ENCODE measurements at places on chromosomes 5 and 9. TPM values are rescaled to one million over a fixed set of nuclear protein-coding genes. Genes with fewer than 3 reads are reported as not detected.

F2RL2 gene
- total RNA-seq, result 5.1 TPM

PFN3 gene
- total RNA-seq, result not detected

TXNDC15 gene
- 51.3 TPM for total RNA-seq

HRH2 gene
- 0.71 TPM for total RNA-seq

ADGRD2 gene
- not detected for total RNA-seq

WDR36 gene
- total RNA-seq, result 15.2 TPM

ARSI gene
- 42.9 TPM for total RNA-seq

PPP3R2 gene
- not detected for total RNA-seq

QRFP gene
- not detected for total RNA-seq

MRPL41 gene
- total RNA-seq, result 90.8 TPM

IL33 gene
- 1.2 TPM for total RNA-seq

LTC4S gene
- not detected for total RNA-seq

MARCHF11 gene
- total RNA-seq, result not detected

CATSPER3 gene
- 0.59 TPM for total RNA-seq

BAAT gene
- 0.58 TPM for total RNA-seq

SLC38A9 gene
- total RNA-seq, result 22.2 TPM

GCNT4 gene
- 0.47 TPM for total RNA-seq

NUTM2F gene
- total RNA-seq, result not detected

ANXA1 gene
- total RNA-seq, result 1,299 TPM

ABO gene
- total RNA-seq, result not detected

PCDHGB3 gene
- total RNA-seq, result 0.35 TPM

HOMER1 gene
- 5.7 TPM for total RNA-seq

PPIC gene
- 17.0 TPM for total RNA-seq

SERF1A gene
- 2.3 TPM for total RNA-seq

GZMA gene
- total RNA-seq, result not detected

CAPSL gene
- not detected for total RNA-seq

NPDC1 gene
- total RNA-seq, result 78.6 TPM

PHYHD1 gene
- total RNA-seq, result not detected

TAS2R1 gene
- total RNA-seq, result not detected

C5orf58 gene
- not detected for total RNA-seq

FGF10 gene
- not detected for total RNA-seq

FAM151B gene
- 1.8 TPM for total RNA-seq

FOXI1 gene
- not detected for total RNA-seq

LHX2 gene
- 4.7 TPM for total RNA-seq

GLRA1 gene
- not detected for total RNA-seq

DPH7 gene
- total RNA-seq, result 28.4 TPM

DMRT2 gene
- total RNA-seq, result not detected

LPAR1 gene
- 10.8 TPM for total RNA-seq

CD72 gene
- 0.08 TPM for total RNA-seq

IL4 gene
- total RNA-seq, result not detected

ZNF618 gene
- total RNA-seq, result 11.3 TPM

TGFBI gene
- total RNA-seq, result 1,874 TPM

NRG2 gene
- total RNA-seq, result 1.7 TPM

SLC25A2 gene
- not detected for total RNA-seq

SLC1A3 gene
- not detected for total RNA-seq

FOXD4 gene
- 0.37 TPM for total RNA-seq

LCP2 gene
- total RNA-seq, result not detected

ELAVL2 gene
- not detected for total RNA-seq

PCDHGA8 gene
- total RNA-seq, result 0.02 TPM

MIGA2 gene
- total RNA-seq, result 11.7 TPM

C5orf34 gene
- total RNA-seq, result 5.0 TPM
